Stimulated activated naive CD4-positive, alpha-beta T cell treated with Interleukin-2 at 50 U/mL for 16 hours (primary cell): ENCODE measurements at places on chromosomes 4 and X.

- DNase-seq: no peak
These were observed 148.0 kb upstream of the JADE1 start for GRCh38 chr4:128661479-128661878.

DNA sequence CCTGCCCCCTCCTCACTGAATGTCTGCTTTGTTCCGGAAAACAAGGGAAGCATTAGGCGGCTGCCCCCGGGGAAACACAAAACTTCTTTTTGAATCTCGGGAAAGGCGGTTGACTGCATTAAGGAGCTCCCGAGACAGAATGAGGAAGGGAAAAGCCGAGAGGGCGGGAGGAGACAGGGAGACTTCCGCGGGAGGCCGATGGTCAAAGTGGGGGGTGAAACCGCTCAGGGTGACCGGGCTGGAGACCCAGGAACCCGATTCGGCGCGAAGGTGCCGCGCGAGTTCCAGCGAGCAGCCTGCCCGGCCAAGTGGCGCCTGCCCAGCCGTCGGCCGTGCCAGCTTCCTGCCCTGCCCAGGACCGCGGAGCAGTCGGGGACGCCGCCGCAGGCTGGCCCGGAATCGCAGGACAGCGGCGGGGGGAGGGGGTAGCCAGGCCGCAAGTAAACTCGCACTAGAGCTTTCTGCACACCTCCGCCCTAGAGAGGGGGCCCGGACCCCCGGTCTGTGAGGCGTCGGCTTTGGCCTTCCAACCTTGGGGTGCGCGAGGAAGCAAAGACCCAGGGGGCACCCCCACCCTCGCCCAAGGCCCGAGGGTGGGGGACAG is 55.1 kb upstream of the BCOR start:
- DNase-seq: no peak

DNA sequence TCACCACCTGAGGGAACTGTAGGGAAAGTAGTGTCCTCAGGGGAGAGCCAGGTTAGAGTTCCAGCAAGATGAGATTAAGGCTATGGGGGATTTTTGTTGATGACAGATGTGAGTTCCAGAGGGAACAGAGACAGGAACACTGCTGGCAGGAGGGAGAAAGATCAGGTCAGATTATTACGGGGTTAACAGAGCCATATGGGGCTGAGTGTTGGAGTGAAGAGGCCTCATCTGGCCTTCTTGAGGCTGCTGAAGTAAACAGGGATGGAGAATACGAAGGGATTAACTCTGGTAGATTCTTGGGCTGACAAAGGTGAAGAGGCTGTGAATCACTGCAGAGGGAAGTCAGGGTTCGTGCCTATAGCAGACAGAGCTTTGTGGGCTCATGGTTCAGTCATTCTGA is 47.9 kb upstream of the POU4F2 start:
- no peak for DNase-seq

- DNase-seq: no peak
These were observed 638.9 kb upstream of the AGA start for GRCh38 chr4:178081176-178081575.

DNA sequence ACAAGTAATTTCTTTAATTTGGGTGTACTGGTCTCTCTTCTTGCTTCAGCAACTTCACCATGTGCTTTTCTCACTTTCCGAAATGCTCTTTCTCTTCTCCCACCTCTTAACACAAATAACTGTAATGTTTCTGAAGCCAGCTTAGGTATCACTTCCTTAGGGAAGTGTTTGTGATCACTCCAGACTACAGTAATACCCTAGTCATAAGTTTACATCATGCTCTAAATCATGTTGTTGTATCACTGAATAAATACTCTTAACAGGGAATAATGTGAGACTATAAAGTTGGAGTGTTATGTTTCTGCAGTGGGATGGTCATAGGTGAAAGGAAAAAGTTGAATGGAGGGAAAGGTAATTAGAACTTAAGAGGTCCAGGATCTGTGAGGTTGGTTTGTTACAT is 712.3 kb downstream of the C4orf33 start:
- DNase-seq: no peak

DNA sequence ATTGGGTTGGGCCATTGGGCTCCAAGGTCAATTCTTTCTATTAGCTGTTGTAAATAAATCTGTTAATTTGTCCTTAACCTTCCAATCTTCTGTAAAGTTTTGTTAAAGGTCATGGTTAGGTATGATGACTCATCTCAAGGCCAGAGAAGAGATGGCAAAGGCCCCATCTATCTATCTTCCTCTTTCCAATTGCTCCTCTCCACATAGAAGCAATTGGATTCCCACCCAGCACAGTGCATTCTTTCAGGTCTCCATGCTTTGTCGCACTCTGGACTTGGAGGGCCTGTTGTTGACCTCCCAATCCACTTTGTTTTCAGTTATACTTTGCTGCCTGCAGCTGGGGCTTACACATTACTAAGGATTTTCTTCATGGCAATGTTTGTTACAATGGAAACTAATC is 118.5 kb downstream of the MFAP3L start:
- DNase-seq: no peak

- no peak for DNase-seq
These were observed 216.8 kb upstream of the PACRGL start for GRCh38 chr4:20483416-20483815.

GRCh38 chrX:23953908-23954269 is 46.1 kb downstream of the CXorf58 start:
- DNase-seq: no peak

DNA sequence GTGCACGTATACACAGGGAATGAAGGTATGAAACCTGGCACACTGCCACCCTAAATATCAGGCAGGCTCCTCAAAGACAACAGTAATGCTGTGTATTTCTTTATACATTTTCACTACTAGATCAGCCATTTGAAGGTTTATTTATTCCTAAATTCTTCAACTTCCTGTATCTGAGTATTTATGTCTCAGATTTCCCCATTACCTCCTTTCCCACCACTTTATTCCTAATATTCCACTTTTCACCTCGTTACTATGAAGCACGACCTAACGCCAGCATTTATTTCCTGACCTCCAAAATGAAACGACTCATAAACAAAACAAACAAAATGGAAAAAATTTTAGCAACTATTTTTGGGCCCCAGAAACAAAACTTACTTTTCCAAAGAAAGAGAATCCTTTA is 69.6 kb downstream of the MAML3 start:
- DNase-seq: no peak

DNA sequence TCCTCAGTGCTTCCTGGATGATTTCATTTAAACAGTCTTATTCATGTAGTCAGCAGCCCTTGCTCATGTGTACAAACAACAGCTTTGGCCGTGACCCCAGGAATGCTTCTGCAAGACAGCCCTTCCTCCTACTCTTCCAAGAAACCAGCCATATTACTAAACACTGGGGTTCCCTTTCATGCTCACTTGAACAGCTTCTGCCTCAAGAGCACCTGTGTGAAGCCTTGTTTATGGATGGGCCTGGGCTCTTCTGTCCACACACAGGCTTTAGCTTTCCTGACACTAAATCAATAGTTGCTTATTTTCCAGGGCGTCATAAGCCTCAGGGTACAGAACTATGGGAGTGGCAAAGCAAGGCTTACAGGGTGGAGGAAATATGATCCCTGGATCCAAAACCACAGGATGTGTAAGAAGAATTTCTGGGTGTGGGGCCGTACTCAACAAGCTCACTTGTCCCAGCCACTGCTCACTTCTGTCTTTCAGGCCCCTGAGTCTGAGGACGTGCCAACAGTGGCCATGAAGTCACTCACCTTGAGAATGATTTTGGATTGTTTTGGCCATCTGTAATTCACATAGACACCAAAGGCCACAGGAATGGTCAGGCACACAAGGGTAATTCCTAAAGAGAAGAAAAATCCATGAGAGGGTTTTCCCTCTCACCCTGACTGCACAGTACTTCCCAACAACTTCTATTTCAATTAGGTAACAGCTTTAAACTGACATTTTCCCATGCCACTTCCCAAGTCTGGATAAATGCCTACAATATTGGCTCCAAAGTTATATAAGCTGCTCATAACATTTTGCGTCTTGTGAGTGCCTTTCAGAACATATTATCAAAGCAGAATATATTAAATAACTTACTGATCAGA is 17.7 kb downstream of the SLC10A6 start:
- no peak for DNase-seq

DNA sequence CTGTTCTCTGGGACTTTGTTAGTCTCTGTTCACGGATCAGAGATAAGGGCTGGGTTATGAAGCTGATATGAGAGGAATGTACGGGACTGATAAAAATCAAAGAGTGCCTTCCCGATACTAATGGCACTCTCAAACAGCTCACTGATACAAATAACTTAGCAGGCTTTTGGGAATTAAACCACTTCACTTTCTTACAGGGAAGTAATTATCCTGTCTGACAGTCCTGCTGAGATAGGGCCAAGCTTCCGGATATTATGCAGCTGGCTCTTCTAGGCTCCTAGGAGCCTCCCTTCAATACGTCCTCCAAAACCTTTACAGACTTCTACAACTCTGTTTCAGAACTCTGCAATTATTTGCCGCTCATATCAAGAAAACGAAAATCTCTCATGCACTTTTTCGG is 418.0 kb downstream of the NLGN4X start:
- DNase-seq: no peak

DNA sequence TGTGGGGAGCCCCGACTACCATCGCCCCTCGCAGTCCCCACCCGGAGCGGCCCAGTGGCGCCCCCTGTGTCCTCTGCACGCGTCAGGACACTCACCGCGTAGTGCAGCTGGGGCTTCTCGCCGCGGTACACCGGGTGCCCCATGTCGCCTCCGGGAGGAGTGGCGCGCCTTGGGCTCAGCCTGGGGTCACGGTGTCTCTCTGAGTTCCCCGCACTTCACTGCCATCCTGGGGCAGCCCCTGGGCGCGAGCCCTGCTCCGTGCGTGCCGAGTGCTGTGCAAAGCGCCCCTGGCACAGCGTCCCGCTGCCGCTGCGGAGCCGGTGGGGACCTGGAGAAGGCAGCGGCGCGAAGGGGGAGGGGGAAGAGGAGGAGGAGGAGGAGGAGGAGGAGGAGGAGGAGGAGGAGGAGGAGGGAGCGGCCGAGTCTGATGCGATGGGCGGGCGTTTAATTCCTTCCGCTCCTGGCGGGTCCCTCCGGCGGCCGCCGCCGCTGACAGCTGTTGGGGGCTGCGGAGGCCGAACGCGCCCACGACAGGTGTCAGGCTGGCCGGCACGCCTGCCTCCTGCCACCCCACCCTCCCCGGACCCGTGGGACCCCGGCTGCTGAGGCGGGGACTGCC is 134.3 kb downstream of the AMELX start:
- DNase-seq: no peak

DNA sequence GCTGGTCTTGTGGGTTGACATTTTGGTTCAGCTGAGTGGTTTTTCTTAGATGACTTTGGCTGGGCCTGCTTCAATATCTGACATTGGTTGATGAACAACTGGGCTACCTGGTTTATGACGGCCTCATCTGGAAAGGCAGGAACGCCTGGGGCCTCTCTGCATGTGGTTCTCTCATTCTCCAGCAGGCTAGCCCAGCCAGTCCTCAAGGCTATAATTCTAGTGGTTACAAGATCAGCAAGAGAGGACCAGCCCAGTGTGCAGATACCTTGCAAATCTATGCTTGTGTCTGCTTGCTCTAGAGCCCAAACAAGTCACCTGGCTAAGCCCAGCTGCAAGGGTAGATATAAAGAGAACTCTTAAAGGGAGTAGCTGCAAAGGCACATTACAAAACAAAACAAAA is 214.2 kb upstream of the PUDP start:
- no peak for DNase-seq

DNA sequence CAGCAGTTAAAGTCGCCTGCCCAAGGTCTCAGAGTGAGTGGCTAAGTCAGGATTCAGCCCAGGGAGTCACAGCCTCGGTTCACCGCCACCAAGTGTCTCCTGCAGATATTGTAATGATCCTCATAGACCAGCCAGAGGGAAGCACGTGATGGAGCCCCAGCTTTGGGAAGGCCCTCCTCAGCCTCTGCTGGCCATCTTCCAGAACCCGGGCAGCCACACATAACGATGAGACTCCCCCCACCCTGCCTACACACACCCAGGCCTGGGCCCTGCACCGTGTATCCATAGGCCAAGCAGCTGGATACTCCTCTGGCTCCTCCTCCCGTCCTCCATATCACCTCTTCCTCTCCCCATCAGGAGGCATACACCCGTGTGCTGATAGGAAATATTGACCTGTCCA is 19.6 kb upstream of the SASH3 start:
- DNase-seq: no peak

GRCh38 chr4:166153548-166153947 is 280.5 kb downstream of the TLL1 start:
- no peak for DNase-seq

- DNase-seq: no peak
These were observed 23.1 kb downstream of the MAGEA8 start for GRCh38 chrX:149903889-149904748.
